ENCODE measurements at places on chromosomes 1 and 21. TPM values are rescaled to one million over a fixed set of nuclear protein-coding genes. Genes with fewer than 3 reads are reported as not detected.

The LCE3D gene
- not detected for total RNA-seq

The C1orf87 gene
- total RNA-seq = not detected

The OR2L3 gene
- total RNA-seq = not detected

The AMY1B gene
- total RNA-seq = not detected

The RIPPLY3 gene
- 0.38 TPM for total RNA-seq

The UBAP2L gene
- 52.9 TPM for total RNA-seq

All from adrenal gland (tissue), 19 donors.